ENCODE measurements at places on chromosomes 4 and X.
A peak's percentile ranks its signal among the peaks of the same experiment; 100 is the strongest.

DNA sequence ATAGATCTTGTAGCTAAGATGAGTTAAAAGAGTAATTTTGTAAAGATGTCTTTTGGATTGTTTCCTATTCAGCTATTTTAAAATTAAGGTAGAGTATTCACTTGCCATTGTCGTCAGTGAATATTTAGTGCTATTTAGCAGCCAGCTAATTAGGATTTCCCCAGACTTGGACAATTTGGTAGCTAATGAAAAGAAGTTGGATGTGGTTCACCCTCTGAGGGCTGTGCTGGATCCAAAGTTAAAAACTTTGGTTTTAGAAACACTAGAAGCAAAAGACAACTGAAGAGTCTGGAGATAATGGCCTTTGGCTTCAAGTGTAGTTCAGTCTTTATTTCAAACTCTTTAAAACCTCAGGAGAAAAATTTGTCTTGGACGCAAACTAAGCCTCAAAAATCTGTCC, 41.3 kb downstream of the ATG4A start:
- DNase-seq, result no peak

DNA sequence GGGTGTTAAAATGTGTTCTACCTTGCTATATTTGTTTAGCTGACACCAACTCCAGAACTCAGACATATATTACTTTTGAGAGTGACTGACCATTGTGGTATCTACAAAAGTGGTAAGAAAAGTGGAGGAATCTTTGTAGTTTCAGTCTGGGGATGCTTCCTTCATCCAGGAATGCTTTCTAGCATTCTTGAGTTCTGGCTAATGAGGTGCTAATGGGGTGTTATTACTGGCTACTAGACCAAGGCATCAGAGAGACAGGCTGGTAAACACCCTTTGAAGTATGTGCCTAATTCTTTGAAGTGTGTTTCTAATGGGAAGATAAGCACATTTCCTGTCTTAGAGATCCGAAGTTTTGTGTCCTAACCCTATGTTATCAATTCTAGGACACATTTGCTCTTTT, 310.4 kb downstream of the SPRY1 start:
- no peak for DNase-seq

GRCh38 chrX:131046596-131046995, 11.6 kb upstream of the ARHGAP36 start:
- DNase-seq, result no peak

DNA sequence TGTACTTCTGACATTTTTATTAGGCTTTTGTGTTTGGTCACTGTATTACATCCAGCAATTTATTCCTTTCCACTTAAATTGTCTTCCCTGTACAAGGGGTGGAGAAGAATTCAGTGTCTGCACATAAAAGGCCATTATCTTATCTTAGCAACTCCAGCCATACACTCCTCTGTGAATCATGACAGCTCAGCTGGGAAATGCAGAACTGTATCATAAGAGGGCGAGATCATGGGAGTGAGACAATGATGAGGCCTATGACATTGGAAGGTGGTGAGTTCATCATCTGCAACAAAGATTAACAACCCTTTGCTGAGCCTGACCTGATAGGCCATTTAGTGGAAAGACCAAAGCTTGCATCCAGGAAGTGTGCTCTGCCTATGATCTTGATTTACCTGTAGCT, 33.3 kb downstream of the SLIT2 start:
- DNase-seq, result no peak

GRCh38 chr4:15400981-15401671, 26.7 kb upstream of the C1QTNF7 start:
- DNase-seq, result peak; percentile 5

DNA sequence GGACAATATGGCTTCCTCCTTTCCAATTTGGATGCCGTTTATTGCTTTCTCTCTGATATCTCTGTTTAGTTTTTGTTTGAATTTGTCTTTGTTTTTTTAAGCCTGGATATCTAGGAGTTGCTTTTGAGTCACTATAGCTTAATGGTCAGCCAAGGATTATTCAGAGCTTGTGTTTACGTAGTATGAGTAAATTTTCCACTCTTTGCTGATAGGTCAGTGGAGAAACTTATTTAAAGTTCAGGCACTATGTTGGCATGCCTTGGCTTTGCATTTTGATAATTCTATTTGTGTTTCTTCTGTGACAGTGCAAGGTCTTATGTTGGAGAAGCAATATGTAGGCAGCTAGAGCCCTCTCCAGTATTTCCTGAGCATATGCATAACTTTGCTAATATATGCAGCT, 315.2 kb downstream of the GRID2 start:
- DNase-seq, result no peak

- DNase-seq, result no peak
These were observed 600 bp downstream of the RADX start for GRCh38 chrX:106612393-106612763.

DNA sequence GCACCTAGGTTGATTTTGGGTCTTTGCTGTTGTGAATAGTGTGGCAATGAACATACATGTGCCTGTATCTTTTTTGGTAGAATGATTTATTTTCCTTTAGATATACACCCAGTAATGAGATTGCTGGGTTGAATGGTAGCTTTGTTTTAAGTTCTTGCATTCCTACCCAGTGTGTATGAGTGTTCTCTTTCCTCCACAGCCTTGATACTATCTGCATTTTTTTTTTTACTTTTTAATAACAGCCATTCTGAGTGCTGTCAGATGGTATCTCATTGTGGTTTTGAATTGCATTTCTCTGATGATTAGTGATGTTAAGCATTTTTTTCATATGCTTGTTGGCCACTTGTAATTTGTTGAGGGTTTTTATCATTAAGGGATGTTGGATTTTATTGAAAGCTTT, 351.8 kb upstream of the GNPDA2 start:
- DNase-seq, result no peak

- no peak for DNase-seq
These were observed 82.9 kb upstream of the TMEM150C start for GRCh38 chr4:82644734-82645126.

- DNase-seq, result no peak
These were observed 11.5 kb downstream of the LARP7 start for GRCh38 chr4:112648263-112649054.

GRCh38 chr4:185005219-185005819, 13.0 kb upstream of the HELT start:
- DNase-seq, result peak; percentile 56

DNA sequence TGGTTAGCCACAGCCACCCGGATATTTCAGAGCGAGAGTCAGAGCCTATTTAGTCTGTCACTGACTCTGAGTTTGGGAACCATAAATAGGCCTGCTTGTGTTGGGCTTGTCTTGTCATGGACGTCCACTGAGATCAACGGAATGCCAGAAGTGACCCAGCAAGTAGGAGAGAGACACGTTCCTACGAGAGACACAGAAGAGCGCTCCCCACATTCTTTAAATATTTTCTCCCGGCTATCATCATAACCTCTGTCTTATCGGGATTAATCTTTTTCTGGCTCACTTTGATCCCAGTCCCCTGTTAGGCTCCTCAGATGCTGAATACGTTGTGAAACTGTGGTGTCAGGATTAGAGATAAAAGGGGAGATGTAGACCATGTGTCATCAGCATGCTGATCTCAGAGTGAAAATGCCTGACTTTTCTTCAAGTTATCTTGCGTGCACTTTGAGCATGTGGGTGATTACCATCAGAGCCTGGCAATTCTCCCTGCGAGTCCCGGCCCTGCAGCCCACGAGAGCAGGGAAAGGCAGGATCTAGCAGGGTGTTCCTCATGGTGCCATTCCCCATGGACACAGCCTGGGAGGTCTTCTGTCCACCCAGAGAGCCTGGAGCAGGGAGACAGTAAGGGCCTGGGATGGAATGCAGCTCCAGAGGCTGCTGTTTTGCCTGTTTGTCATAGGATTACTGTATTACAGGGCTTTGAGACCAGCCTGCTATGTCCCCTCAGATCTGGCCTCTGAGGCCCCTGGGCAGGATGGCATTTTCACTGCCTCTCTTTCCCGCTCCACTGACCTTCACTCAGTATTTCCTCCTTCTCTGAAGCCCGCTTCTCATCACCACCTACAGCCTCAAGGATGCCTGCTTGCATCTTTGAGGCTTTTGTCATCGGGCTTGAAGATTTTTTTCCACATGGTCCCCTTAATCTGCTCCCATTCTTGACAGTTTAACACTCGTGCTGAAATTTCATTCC, 2.8 kb upstream of the TENM3 start:
- no peak for DNase-seq

- no peak for DNase-seq
These were observed 108.1 kb downstream of the ATG4A start for GRCh38 chrX:108199691-108200090.

DNA sequence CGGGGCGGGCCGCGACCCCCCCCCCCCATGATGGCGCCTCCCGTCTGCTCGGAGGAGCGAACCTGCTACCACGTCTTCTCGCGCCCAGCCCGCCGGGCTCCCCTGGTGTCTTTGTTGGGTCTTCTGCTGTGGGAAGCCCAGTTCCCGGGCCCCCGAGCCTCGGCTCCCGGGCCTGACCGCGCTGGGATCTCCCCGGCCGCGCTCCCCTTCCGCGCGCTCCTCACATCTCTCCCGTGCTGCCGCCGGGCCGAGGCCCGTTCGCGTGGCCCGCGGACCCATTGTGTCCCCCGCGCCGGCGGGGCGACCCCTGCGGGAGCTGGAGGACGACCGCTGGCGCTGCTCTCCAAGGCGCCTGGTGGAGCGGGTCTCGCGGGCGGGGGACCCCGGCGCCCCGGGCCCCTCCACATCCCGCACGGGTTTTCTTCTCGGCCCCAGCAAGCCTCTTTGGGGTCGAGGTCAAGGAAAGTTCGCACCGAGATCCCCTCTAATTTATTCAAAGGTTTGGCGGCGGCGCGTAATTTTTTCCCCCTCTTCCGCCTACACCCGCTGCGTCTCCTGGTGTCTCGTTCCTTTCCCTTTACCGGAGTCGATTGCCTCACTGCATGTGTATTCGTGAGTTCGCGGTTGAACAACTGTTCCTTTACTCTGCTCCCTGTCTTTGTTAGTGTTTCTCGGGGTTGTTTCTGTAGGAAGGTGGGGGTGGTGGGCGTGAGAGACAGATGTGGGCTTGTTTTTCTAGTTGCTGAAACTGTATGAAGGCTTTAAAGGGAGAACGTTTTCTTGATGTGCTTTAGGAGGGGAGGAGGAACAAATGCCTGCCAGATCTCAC, 770 bp downstream of the SMAD1 start:
- DNase-seq, result no peak

DNA sequence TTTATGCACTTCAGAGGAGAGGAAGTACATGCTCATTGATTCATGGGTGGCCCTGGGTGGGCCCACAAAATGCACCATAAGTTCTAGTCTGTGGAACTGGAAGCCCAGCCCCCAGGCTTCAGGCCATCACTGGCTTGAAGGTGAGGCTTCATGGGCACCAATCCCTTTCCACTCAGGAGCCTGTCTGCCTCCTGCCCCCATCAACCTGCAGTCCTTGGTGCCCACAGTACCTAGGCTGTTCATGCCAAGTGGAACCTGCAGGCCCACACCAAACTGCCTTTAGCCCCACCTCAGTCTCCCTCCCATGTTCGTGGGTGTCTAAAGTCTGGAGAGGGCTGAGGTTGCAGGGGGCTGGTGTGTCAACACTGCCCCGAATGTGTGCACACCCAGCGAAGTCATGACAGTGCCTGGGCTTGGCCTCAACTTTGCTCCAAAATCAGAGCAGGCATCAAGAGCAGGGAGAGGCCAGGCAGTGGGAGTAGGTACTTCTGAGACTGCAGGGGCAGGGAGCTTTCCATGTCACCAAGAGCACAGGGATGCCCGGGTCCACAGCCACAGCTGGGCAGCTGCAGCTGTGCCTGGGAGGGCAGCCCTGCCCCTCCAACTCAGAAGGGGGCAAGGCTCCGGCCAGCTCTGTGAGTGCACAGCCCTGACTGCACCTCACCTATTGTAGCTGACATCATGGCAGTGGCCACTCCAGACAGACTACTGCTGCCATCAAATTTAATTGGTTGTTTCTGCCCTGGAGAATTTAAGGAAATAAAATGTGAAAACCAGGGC, 1250.4 kb upstream of the IGFBP7 start:
- no peak for DNase-seq

DNA sequence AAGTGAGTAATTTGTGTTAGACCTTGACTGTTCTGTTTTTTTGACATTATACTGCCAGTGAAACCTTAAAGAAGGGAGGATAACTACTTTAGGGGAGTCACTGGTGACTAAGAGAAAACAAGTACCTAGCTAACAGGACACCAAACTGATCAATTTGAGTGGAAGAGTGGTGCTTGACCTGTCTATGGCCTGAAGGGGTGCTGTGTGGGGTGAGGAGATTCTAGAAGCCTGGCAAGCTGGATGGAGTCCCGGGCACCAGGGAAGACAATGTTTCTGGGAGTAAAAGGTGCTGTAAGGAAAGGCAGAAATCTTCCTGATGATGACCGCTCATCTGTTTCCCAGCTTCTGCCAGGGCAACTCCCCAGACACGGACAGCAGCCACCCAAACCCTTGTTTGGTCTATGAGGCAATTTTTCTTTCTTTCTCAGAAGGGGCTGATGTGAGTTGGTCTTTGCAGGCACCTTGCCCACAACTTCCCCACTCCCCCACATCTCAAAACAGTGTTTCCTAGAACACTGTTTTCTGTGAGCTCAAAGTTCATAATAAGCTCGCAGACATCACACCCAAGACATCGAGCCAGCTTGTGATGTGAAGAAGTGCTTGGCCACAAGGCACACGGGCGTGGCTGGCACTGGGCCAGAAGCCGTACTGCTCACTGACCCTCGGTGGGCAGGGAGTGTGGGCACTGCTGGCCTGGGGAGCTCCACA, 4.6 kb downstream of the TXK start:
- DNase-seq, result peak; percentile 13

DNA sequence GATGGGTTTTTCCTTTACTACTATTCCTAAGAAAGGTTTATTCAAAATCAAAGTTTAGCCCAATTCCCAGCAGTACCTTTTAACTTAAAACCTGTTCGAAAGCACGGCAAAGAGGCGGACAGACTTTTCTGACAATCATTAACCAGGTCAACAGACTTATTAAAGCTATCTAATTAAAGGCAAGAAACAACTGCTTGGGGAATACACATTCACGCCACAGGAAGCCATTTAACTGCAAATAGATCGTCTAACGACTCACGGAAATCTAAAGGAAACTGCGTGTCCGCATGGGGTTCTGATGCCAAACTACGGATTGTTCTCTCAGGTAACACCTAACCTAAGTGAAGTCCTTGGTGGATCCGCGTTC, 663 bp upstream of the USP53 start:
- no peak for DNase-seq

DNA sequence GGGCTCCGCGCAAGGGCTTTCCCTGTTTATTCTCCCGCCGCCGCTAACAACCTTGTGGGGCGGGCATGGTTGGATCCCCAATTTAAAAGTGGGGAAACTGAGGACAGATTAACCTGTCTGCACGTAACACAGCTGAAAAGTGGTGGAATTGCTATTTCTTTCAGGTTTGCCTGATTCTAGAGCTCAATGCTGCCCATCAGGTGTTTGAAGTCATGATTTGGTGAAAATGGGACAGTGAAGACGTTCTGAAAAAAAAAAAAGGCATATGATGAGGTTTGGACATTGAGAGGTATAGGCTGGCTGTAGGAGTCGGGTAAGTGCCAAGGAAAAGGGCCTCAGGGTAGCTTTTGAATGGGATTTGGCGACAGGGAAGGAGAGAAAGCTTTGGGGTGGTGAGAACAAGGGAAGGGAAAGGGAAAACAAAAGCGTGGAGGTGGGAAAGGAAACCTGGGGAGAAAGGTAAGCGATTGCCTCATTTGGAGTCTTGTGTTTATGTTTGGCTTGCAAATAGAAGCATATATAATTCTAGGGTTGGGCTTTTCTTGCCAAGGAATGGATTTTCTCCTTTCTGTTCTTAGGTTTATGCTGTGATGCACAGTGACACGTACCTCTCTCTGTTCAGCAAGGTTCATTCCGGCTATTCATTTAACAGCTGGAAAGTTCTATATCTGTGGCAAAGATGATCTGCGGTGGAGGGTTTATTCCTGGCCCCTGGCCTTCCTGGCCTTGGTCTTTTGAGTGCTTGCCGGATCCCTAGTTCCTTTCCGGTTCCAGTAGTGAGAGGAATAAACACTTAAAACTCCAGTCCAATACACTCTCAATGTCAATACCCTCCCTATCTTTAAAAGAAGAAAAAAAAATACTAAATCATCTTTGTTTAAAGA, 2.4 kb upstream of the STIM2 start:
- no peak for DNase-seq

Measured in activated naive CD4-positive, alpha-beta T cell (primary cell).